ENCODE measurements at places on chromosomes 3 and 15.

- DNase-seq, result no peak
Measured at GRCh38 chr3:43183456-43183855, 77.6 kb upstream of the POMGNT2 start.

- DNase-seq, result no peak
Measured at GRCh38 chr3:123198372-123198771, 3.4 kb upstream of the SEC22A start.

GRCh38 chr3:73727117-73727821 is 102.5 kb upstream of the PDZRN3 start:
- DNase-seq, result peak; percentile 13

- DNase-seq, result no peak
Measured at GRCh38 chr15:85116925-85117646, 135.4 kb downstream of the PDE8A start.

DNA sequence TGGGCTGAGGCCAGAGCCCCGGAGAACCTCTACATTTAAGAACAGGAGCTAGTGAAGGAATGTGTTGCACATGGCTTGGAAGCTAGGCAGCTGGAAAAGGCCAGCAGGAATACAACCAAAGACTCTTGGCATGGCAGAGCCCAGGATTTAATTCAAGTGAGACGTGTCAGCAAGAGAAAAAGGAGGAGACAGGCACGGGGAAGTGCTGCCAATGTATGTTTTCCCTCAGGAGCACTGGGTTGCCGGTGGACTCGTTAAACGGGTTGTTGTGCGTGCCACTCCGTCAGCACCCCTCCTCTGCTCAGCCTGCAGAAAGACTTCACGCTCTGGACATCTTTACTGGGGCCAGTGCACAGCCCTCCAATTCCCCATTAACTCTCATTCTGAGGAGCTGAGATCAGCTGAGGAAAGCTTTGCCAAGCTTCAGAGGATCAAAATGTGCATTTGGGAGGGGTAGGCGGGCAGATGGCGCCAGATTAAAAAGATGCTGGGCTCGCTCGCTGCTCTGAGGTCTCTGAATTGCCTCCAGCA is 103.7 kb downstream of the PDZRN3 start:
- no peak for DNase-seq

All from WTC11 (cell line).